Lung (tissue), 17 donors: ENCODE measurements at places on chromosomes 7 and 10. TPM values are rescaled to one million over a fixed set of nuclear protein-coding genes. Genes with fewer than 3 reads are reported as not detected.
A peak's percentile ranks its signal among the peaks of the same experiment; 100 is the strongest.

DNA sequence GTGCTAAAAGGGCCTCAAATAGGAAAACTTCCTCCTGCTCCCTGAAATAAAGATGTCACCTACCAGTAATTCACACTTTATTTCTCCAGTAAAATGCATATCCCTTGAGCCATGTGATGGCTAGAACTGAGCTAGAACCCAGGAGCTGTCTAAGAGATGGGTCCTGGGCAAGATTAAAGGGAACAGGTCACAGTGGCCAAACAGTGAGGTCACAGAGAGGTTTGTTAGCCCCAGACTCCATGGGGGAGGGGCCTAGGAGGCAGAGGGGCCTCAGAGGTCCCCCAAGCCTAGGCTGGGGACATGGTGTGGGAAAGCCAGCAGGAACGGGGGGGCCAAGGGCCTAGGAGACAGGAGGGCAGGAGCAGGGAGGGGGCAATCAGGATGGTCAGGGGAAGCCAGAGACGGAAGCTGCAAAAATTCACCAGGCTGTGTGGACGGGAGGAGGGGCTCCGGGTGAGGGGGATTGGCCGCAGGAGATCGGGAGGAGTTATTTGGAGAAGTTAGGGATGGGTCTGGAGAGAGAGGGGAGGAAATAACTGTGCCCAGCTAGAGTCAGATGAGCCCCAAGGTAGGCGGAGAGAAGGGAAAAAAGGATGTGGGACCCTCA is 3.3 kb downstream of the FBXO24 start:
- no peaks in the 10 kb centered on the region for H3K36me3 ChIP-seq
- H3K4me3 ChIP-seq: no peak overlapping the region
- no peaks in the 10 kb centered on the region for H3K27me3 ChIP-seq
- no peak overlapping the region for H3K27ac ChIP-seq
- DNase-seq: peak; percentile 62

DNA sequence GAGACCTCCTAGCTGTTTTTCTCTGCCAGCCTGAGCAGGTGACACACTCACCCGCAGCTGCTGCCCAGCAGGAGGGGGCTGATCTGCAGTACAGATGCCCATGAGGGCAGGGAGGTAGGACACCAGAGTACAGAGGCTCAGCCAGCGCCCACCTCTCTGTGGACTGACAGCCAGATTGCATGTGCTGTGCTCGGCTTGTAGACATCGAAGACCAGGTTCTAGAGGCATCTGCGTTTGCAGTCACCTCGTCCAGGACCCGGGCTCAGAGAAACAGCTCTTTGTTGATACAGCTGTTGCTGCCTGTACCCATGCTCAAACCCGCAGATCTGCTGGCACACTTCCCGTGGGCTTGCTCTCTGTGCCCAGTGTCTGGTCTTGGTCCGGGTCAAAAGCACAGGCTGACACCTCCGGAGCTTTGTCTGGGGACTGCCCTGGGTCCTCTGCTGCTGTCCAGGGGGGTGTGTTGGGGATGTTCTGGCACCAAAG is 224.7 kb downstream of the GLRX3 start:
- no peak overlapping the region for H3K4me3 ChIP-seq
- DNase-seq: no peak
- no peaks in the 10 kb centered on the region for H3K4me1 ChIP-seq
- no peak overlapping the region for H3K27ac ChIP-seq
- no peaks in the 10 kb centered on the region for H3K36me3 ChIP-seq

DNA sequence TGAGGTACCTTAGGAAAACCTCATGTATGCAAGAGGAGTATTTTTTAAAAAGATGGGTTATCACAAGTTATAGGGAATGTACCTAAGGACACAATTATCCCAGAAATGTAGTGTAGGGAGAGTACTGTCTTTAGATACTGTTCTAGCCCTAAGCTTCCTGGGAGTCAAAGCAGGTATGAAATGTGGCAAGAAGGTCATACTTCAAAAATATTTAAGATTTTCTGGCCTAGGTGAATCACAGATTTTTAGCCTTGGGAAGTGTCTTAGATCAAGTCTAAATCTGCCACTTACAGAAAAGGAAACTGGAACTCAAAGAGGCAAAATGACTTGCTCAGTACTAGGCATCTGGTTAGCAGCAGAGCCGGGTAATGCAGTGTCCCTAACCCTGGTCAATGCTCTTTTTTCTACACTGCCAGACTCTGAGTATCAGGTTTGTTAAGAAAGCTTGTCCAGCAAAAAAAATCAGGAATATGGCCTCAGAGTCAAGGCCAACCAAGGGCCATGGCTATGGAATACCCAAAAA is 13.9 kb downstream of the PIK3AP1 start:
- H3K4me3 ChIP-seq: no peak overlapping the region
- no peaks in the 10 kb centered on the region for H3K27me3 ChIP-seq
- H3K27ac ChIP-seq: no peak overlapping the region
- H3K36me3 ChIP-seq: no peaks in the 10 kb centered on the region
- no peaks in the 10 kb centered on the region for H3K4me1 ChIP-seq

DNA sequence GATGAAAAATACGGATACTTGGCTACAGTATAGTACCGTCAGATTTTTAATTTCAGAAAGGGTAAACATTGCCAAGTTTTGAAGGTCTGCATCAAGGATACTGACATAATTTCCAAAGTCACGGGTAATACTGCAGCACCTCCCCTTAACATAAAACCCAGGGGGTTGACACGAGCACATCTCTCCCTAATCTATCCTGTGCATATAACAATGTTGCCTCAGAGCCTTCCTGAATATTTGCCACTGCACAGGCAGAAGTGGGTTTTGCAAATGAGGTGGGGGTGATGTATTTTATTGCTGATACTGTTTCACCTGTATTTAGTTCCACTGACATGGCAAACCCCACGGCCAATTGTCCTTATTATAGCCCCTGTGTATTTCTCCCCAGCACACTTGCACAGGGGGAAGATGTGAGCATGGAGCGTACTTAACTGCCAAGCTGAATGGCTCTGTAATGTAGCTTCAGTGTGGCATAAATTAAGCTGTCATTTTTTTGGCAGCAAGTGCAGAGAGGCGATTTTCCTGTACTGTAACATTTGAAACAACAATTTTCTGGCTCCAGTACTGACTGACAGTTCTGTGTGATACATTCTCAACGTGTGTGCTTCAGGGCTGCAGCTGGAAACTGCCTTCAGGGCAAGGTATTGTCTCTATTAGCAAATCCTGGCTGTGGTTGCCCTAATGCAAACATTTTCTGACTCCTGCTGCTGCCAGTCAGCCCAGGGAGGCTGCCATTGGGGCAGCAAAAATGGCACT is 299.6 kb upstream of the SP4 start:
- H3K4me3 ChIP-seq: no peak overlapping the region
- H3K36me3 ChIP-seq: no peaks in the 10 kb centered on the region
- no peaks in the 10 kb centered on the region for H3K27me3 ChIP-seq
- H3K4me1 ChIP-seq: no peaks in the 10 kb centered on the region

- H3K27me3 ChIP-seq: no peaks in the 10 kb centered on the region
- DNase-seq: no peak
- H3K27ac ChIP-seq: no peak overlapping the region
- no peak overlapping the region for H3K4me3 ChIP-seq
Measured at GRCh38 chr7:49579408-49579807, 194.0 kb upstream of the VWC2 start.

DNA sequence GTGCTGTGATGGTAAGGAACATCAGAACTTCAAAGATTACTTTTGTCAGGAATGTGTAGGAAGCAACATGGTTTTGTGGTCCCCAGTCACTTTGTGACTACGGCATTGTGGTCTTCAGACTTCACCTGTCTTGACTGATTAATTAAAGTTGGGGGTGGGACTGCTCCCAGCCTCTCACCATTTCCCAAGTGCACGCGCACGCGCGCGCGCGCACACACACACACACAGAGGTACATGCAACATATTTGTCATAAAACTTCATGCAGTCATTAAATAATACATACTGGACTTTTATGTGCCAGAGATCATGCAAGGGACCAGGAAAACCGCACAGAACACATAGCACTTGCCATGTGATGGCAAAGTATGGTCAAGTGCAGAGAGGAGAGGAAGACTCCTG is 181.2 kb downstream of the EVX1 start:
- no peaks in the 10 kb centered on the region for H3K27me3 ChIP-seq
- no peak for DNase-seq
- H3K36me3 ChIP-seq: no peaks in the 10 kb centered on the region
- H3K4me3 ChIP-seq: no peak overlapping the region
- H3K4me1 ChIP-seq: no peaks in the 10 kb centered on the region
- H3K27ac ChIP-seq: no peak overlapping the region

- H3K27me3 ChIP-seq: no peaks in the 10 kb centered on the region
- H3K4me3 ChIP-seq: no peak overlapping the region
- H3K4me1 ChIP-seq: no peaks in the 10 kb centered on the region
- no peak for DNase-seq
- H3K27ac ChIP-seq: no peak overlapping the region
Measured at GRCh38 chr7:140033036-140033435, 29.7 kb downstream of the PARP12 start.

CDH23 gene
- total RNA-seq: 29.5 TPM

DNA sequence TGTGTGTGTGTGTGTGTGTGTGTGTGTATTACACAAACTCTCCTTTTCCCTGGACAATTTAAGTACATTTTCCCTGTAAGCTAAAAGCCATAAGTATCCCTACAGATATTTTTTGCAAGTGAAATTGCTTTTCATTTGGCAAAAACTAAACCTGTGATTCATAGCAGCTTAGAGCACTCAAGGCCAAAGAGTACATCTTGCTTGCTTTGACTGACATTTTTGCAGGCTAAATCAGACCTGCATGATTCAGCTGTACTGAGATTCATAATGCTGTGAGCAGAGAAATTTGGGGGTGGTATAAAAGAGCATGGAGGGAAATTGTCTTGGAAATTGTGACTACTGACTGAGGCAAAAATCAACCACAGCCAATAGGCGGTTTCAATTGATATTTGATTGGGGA is 500.4 kb downstream of the GFRA1 start:
- DNase-seq: no peak
- no peak overlapping the region for H3K27ac ChIP-seq
- no peaks in the 10 kb centered on the region for H3K36me3 ChIP-seq

ZPBP gene
- total RNA-seq: 0.85 TPM

DNA sequence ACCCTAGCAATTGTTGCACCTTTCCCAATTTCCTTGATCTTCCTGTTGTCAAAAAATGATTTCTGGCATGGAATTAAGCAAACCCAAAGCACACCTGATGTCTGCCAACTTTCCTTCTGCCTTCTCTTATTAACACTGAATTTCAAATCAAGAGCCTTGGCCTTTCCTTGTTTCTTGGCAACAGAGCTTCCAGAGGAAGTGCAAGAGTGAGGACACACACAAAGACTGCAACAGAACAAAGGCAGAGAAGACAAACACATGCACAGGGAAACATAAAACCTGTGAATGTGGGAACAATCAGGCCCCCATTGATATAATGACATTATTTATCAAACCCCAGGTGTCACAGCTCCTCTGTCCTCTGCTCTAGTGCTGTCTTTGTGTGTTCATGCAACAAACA is 73.0 kb upstream of the IL6 start:
- H3K27ac ChIP-seq: no peak overlapping the region
- H3K4me3 ChIP-seq: no peak overlapping the region
- no peaks in the 10 kb centered on the region for H3K36me3 ChIP-seq
- DNase-seq: peak; percentile 60
- H3K4me1 ChIP-seq: peaks cover 8% of the 10 kb centered on the region

CYP3A7 gene
- 0.64 TPM for total RNA-seq

YKT6 gene
- 28.4 TPM for total RNA-seq

ARPC1B gene
- total RNA-seq: 164 TPM

GRCh38 chr7:135831455-135832195 is 83.0 kb upstream of the FAM180A start:
- H3K4me1 ChIP-seq: no peaks in the 10 kb centered on the region
- no peaks in the 10 kb centered on the region for H3K36me3 ChIP-seq
- no peak overlapping the region for H3K4me3 ChIP-seq
- H3K27ac ChIP-seq: no peak overlapping the region
- H3K27me3 ChIP-seq: no peaks in the 10 kb centered on the region

PRSS1 gene
- not detected for total RNA-seq

MYPN gene
- 0.06 TPM for total RNA-seq

- H3K4me3 ChIP-seq: no peak overlapping the region
- no peak overlapping the region for H3K27ac ChIP-seq
Measured at GRCh38 chr10:25425776-25426175, 251.0 kb downstream of the GPR158 start.

DNA sequence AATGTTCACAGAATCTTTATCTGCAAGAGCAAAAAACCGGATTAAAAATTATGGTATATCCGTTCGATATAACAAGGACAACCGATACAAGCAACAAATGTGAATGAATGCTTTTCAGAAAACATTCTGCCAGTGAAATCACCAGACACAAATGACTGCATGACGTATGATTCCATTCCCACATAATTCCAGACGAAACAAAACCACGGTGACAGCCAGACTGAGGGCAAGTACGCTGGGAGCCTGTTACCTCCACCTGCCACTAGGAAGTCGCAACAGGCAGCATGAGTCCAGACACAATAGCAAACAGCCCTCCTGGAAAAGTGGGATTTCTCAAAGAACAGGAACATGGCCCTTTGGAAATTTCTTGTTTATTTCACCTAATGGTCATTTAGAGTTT is 41.7 kb downstream of the MAD1L1 start:
- H3K4me3 ChIP-seq: no peak overlapping the region
- H3K4me1 ChIP-seq: no peaks in the 10 kb centered on the region
- H3K36me3 ChIP-seq: peaks cover 18% of the 10 kb centered on the region
- no peaks in the 10 kb centered on the region for H3K27me3 ChIP-seq

GRCh38 chr10:86730227-86730626 is 26.2 kb upstream of the BMPR1A start:
- no peak overlapping the region for H3K27ac ChIP-seq
- H3K27me3 ChIP-seq: no peaks in the 10 kb centered on the region
- peak; percentile 48 for DNase-seq

DNA sequence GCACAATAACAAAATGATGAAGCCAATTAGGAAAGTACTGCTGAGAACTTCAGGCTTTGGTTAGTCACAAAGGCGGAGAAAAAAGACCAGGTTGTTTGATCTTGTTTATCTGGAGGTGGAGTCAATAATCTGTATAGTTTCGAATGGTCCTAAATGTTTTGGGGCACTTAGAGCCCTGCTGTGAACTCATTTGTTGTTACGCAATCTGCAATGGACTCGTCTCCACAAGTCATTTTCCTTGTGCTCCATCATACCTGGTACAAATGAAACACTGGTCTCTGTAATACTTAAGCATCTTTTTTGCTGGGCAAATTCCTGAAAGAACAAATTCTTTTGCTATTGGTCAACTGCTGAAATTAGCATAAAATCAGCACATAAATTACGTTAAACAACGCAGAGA is 430.5 kb downstream of the GATA3 start:
- H3K27ac ChIP-seq: no peak overlapping the region
- no peak overlapping the region for H3K4me3 ChIP-seq
- no peaks in the 10 kb centered on the region for H3K27me3 ChIP-seq
- DNase-seq: no peak
- no peaks in the 10 kb centered on the region for H3K4me1 ChIP-seq
- no peaks in the 10 kb centered on the region for H3K36me3 ChIP-seq

GRCh38 chr10:28638392-28638791 is 38.9 kb upstream of the BAMBI start:
- no peak overlapping the region for H3K4me3 ChIP-seq
- no peaks in the 10 kb centered on the region for H3K36me3 ChIP-seq
- H3K27me3 ChIP-seq: no peaks in the 10 kb centered on the region

DNA sequence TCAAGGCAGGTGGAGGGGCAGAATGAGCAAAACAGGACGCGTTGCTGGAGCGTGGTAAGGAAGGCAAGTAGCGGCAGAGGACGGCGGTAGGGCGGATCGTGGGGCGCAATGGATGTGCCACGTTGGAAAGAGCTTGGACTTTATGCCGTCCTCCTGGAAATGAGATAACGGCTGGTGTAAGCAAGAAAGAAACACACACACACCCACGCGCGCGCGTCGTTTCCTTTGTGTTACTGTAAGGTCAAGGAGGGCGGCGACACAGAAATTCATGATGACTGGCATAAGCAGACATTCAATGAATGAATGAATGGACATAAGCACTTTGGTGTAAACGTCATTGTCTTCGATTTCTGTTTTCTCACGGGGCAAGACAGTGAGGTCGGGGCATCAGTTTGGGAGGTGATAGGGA is 683 bp upstream of the ENTPD7 start:
- DNase-seq: peak; percentile 31
- H3K36me3 ChIP-seq: no peaks in the 10 kb centered on the region
- H3K4me1 ChIP-seq: peaks cover 16% of the 10 kb centered on the region
- H3K4me3 ChIP-seq: peak overlapping the region; percentile 84
